ENCODE measurements at places on chromosomes 3 and 15. TPM values are rescaled to one million over a fixed set of nuclear protein-coding genes. Genes with fewer than 3 reads are reported as not detected.
A peak's percentile ranks its signal among the peaks of the same experiment; 100 is the strongest.

- no peak for DNase-seq
These were observed 64.2 kb downstream of the MYO5A start for GRCh38 chr15:52464478-52464877.

- DNase-seq, result peak; percentile 33
These were observed 50.8 kb downstream of the CRYBG3 start for GRCh38 chr3:97872525-97873042.

DNA sequence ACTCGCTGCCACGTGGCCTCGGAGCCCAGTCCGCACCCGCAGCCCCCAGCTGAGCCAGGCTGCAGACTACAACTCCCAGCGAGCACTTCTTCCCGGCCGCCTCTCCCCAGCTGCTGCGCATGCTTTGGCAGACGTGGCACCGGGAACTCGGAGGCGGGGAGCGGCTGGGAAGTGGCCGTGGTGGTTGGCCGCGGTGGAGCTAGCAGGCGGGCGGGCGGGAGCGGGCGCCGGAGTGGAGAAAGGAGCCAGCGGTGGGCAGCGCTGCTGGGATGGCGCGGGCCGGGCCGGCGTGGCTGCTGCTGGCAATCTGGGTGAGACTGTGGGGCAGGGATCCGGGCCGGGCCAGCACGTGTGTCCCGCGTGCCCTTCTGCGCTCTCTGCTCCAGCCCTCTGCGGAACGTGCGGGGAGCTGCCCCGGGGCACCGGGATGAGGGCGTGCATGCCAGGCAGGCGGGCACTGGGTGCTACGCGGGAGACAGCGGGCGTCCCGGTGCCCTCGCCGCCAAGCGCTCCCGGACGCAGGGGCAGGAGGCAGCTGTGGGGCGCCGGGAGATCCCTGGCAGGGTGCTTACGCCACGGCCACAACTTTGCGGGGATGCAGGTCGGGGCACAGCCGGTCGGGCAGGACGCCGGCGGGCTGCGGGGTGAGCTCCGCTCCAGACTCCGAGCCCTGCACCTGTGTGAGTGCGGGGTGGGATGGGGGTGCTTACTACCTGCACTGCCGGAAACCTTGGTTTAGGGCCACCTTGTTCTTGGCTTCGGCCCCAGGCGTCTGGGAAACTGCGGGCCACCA is at the start of gene PDIA5:
Gene PDIA5, plus strand, starts transcription at position 130 of the 793 bp plus-strand sequence. Its CDS starts 140 bp downstream, at position 270.
- DNase-seq, result peak; percentile 81

Gene FBXL2
- total RNA-seq, result 25.6 TPM

- peak; percentile 55 for DNase-seq
These were observed 267.5 kb upstream of the CHRM5 start for GRCh38 chr15:33700695-33701303.

DNA sequence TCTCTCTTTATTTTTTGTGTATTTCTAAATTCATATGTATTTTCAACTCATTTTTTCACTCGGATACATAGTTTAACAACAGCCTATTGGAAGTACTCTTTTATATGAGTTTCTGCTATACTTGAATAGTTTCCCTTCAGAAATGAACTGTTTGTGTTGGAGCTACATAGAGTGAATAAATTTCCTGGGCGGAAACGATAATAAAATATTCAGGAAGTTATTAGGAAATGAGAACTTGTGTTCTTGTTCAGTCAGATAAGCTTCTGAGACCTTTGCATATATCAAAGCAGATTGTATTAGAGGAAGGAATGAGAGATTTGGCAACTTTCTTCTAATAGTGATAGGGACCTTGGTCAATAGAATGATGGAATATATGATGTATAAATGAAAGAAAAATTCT is 27.3 kb downstream of the NEO1 start:
- DNase-seq, result no peak

Gene CKMT1B
- 0.72 TPM for total RNA-seq

DNA sequence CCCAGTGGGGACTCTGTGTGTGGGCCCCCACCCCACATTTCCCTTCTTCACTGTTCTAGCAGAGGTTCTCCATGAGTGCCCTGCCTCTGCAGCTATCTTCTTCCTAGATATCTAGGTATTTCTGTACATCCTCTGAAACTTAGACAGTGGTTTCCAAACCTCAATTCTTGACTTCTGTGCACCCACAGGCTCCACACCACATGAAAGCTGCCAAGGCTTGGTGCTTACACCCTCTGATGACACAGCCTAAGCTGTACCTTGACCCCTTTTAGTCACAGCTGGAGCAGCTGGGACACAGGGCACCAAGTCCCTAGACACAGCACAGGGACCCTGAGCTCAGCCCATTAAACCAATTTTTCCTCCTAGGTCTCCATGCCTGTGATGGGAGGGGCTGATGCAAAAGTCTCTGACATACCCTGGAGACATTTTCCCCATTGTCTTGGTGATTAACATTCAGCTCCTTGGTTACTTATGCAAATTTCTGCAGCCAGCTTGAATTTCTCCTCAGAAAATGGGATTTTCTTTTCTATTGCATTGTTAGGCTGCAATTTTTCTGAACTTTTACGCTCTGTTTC is 304.5 kb downstream of the OTOL1 start:
- DNase-seq, result no peak

- DNase-seq, result no peak
These were observed 297.1 kb downstream of the UACA start for GRCh38 chr15:70466305-70466704.

DNA sequence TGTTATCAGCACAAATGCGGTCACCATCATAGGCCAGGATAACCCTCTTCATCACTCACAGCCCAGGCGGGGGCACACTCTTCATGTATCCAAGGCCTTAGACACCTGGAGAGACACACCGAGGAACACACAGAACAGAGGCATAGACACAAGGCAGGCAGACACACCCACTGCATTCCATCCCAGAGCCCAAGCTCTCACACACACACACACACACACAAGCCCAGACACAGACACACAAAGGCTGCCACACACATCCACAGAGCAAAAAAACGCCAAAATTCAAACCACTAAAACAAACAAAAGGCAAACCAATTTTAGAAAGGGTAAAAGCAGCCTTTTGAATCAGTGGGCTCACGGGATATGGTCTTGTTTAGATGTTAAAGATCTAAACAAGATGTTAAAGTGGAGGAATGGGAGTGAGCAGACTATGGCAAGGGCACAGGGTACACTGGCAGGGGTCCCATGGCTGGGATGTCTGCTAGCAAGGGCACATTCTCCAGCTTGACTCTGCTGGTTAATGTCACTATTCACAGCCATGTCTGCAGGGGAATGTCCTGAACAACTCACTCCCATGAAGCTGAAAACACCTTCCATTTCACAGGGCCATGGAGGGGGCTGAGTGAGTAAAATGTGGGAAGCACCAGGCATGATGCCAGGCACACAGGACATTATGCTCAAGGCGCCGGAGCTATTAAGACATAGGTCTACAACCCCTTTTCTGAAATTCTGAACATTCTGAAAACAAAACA is 14.9 kb upstream of the CRABP1 start:
- DNase-seq, result peak; percentile 60

- no peak for DNase-seq
These were observed 11.5 kb downstream of the PARP16 start for GRCh38 chr15:65275104-65275727.

DNA sequence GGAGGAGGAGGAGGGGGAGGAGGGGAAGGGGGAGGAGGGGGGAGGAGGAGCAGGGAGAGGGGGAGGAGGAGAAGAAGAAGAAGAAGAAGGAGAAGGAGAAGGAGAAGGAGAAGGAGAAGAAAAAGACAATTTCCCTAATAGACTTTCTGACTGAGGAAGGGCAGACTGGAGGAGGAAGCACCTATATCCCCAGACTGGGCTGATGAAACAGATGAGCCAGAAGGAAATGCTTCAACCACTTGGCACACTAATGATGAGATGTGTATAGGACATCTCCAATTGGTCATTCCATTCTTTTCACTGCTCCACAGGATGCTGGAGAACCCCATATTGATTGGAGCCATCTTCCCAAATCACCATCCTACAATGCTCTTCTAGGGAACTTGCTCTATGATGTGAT is 69.9 kb downstream of the LYZL4 start:
- no peak for DNase-seq

- peak; percentile 62 for DNase-seq
These were observed 469.6 kb upstream of the DPPA4 start for GRCh38 chr3:109806929-109807328.

Gene HESX1
- 0.67 TPM for total RNA-seq

DNA sequence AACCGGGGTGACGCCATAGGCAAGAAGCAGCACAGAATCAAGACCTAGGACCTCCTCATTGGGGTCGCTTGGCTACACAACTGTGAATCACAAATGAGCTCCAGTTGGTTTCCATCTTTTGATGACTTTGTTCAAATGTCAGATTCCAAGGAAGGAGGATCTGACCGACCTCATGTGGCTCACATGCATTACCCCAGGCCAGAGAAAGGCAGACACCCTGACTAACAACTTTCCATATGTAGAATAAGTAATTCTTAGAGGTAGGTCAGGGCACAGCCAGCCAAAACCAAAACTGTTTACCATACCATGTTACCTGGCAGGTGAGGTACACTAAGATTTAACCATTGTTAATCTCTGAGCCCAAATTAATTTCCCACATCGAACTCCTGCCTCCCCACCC is 96.5 kb downstream of the CCNL1 start:
- no peak for DNase-seq

All from astrocyte (in vitro differentiated cells and primary cell).